CD4-positive, alpha-beta T cell treated with Interleukin-4 for 1 hour (primary cell): ENCODE measurements at places on chromosomes 2 and 18.

DNA sequence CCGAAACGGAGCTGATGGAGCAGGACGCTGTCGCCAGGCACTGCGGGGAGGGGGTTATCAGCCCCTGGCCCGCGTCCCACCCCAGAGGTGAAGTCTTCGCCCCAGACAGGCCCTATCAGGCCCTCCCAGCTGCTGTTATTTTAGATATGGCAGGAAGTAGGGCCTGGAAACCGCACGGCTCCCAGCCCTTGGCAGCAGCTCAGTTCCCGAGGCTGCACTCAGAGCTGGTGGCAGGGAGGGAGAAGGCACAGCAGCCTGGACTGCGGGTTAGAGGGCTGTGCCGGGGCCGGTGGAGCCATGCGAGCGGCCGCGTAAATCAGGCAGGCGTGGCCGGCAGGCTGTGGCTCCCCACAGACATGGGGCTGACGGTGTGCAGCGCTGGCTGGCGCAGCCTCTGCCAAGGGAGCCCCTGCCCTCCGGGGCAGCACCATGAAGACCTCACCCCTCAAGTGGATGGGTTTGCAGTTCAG, 111.4 kb downstream of the NFATC1 start:
- no peak for DNase-seq

GRCh38 chr2:219506802-219507526, 7.3 kb upstream of the ASIC4 start:
- no peak for DNase-seq

DNA sequence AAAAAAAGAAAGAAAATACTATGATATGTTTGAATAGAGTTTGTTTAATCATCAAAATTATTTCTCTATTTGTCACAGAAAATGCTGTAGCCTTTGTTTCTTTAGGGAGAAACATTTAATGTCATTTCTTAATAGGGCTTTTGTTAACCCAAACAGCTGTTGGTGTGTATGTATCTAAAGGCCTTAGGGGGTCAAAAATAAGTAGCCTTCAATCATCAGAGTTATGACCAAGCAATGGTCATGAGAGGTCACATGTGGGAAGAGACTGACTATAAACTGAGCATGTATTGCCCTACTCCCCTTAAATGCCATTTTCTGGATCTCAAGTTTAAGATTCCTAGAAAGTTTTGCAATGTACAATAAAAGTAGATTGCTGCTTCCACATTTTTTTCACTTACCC, 22.7 kb downstream of the HNMT start:
- no peak for DNase-seq

DNA sequence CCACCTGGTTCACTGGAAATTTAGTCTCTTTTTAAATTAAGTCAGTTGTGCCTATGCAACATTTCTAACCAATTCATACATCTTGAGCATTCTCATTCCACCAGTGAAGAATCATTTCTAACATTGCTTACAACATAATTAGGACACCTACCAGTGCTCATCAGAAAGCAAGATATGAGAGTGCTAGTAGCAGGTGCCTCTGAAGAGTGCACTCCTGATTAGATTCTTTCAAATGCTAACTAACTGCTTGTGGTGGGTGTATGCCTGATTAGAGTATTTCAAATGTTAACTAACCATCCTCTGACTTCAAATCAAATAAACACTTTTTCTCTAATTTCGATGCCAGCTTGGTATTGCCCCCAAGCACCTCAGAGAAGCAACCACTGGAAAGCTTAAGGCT, 124.3 kb upstream of the DNAJC10 start:
- DNase-seq = no peak

DNA sequence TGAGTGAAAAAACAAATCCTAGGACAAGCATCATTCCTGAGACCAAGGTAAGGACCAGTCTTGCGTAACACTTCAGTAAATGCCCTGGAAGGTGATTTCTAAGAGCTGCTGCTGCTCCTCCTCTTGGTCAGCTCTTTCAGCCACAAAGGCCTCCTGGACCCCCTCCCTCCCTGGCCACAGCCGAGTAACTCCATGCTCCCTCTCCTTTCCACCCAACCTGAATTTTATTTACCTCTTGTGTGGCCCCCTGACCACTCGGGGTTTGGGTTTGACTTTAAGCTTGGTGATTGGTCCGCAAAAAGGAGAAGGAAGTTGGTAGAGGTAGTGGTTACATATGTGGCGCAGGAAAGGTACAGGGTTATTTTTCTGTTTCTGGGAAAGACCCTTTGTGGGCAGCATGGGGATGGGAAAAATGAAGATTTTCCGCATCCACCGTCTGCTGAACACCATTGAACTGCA, 9.2 kb downstream of the HTRA2 start:
- DNase-seq = no peak

DNA sequence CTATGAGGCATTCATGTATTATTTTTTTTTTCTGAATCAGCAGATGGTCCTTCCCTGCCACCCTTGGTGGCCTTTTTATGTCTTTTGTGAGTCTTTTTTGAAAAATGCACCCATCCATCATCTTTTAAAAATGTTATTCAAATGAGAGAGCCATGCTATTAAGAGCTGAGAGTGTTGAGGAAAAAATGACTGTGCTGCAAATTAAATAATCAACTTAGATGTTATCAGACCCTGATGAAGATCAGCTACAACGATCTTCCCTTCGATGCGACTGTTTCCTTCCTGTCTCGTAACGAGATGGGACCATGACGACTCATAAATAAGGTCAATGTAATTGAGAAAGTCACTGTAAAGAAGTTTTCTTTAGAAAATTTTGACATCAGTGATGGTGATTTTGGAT, 44.4 kb downstream of the TRIB2 start:
- peak; percentile 8 for DNase-seq

DNA sequence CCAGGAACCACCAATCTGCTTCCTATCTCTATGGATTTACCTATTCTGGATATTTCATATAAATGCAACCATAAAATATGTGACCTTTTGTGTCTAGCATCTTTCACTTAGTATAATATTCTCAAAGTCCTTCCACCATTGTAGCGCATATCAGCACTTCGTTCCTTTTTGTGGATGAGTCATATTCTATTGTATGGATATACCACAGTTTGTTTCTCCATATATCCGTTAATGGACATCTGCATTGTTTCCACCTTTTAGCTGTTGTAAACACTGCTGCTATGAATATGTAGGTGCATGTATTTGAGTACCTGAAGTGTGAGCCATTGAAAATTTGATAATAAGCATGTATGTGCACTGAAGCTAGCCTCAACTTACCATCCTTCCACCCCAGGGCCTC, 80.1 kb downstream of the NBAS start:
- no peak for DNase-seq

GRCh38 chr18:12005538-12006487, 24.5 kb downstream of the IMPA2 start:
- DNase-seq = no peak

- no peak for DNase-seq
These were observed 7.9 kb downstream of the REV1 start for GRCh38 chr2:99481941-99482340.

DNA sequence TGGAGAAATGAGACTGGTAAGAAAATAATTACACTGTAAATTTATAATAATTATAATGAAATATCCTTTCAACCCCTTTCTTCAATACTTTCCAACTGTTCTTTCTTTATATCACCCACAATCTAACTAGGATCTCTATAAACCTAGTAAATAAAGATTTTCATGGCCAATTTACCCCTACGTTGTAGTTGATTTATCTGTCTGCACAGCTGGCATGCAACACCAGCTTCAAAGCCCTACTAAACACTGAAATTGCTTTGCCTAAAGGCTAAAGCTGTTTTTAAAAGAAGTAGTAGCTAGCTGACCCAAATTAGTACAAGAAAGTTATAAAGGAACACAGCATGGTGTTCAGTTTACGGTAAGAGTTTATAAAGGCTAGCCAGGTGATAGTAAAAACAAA, 140.1 kb downstream of the NOL4 start:
- DNase-seq = no peak

- DNase-seq = no peak
These were observed 145.6 kb upstream of the GYPC start for GRCh38 chr2:126510356-126510755.

- no peak for DNase-seq
These were observed 60.6 kb downstream of the MTCL1 start for GRCh38 chr18:8765783-8766463.

GRCh38 chr2:130875935-130876334, 39.2 kb downstream of the ARHGEF4 start:
- DNase-seq = no peak

- no peak for DNase-seq
These were observed 18.2 kb upstream of the C2orf66 start for GRCh38 chr2:196827356-196827755.

GRCh38 chr2:134301928-134302260, 48.0 kb downstream of the MGAT5 start:
- DNase-seq = no peak

GRCh38 chr2:176781570-176782217, 430.9 kb upstream of the HNRNPA3 start:
- DNase-seq = peak; percentile 19
